LNCaP clone FGC (cell line): ENCODE measurements at places on chromosomes 1 and 21.

- no peak for DNase-seq
Observed at GRCh38 chr1:151447696-151448095, 11.6 kb downstream of the POGZ start.

DNA sequence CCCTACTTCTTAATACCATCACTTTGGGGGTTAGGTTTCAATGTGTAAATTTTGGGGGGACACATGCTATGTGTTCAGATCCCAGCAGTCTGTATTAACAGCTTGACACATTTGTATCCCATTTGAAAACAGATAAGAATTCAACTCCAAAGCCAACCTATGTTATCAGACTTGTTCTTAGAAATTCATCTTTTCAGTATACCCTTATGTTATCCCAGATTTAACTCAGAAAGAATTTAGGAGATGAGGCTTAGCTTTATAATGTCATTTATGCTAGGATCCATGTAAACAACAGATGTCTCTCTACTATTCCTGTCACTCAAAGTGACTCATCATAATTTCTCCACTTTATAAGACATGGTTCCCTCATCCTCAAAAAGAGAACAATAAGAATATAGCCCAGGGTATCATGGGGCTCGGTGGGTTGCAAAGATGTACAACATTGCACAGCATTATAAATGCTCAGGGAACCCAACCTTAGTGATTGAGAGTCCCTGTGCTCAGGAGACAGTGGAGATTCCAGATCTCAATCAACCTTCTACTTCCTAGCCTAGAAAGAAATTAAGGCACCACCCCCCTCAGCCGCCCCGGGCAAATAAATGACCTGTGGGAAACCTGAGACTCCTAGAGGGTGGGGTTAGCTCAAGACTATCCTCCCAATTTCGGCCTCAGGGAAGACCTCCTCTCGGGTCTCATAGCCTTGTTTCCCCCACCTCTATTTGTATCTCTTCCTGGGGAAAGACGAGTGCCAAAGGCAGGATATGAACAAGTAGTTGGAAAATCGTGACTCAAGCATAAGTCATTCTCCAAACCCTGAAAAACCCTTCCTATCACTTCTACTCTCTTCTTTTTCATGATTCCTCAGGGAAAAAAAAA, 265.1 kb upstream of the CAMK1G start:
- DNase-seq: no peak

DNA sequence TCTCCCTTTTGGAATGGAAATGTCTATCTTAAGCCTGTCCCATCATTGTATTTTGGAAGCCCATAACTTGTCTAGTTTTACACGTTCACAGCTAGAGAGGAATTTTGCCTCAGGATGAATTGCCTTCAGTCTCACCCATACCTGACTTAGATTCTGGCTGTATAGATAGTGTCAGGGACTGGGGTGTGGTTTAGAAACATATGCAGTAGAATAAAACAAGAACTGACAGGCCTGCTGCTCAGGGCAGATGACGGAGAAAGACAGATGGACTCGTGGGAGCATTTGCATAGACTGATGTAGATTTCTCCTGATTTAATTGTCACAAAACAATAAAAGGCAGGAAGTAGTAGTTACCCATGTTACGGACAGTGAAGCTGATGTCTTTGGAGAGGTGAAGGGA, 166.7 kb downstream of the UCK2 start:
- no peak for DNase-seq

GRCh38 chr1:17725084-17725719, 29.9 kb upstream of the ACTL8 start:
- no peak for DNase-seq

GRCh38 chr1:48017716-48018115, 20.5 kb upstream of the TRABD2B start:
- DNase-seq: no peak

DNA sequence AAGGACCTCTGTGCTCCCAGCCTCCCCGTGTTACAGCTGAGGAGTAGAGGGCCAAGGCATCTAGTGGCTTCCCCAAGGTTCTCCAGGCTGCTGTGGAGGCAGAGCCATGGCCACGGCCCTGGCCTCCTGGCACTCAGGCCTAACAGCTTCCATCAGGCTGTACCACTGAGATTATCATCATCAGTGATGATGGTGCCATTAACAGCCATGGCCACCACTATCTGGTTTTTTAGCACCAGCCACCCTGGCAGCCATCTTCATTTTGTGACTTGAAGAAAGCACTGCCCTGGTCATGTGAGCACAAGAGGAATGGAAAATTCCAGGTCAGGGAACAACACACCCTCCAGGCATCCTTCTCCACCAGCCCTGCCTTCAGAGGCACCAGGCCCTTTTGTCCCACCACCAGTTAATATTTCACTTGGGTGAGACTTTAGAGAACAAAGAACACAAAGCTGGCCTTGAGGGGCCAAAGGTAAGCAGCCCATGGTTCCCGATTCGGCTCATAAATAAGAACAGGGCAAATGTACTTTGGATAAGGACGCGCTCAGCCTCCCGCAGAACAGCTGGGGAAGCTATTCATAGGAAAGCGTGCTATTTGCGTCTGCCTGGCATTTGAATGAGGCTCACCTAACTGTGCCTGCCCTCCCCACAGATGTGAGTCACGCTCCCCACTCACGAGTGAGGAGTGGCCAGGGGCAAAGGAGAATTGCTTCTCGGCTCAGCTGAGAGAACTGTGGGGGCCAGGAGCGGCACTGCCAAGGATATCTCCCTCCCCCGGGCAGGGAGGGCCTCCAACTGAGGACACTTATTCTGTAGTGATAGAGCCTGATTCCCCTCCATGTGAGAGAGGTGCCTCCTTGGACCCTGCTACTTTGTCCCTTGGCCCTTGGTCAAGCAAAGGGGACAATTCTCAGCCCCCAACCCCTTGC, 95.6 kb downstream of the CD58 start:
- DNase-seq: no peak

DNA sequence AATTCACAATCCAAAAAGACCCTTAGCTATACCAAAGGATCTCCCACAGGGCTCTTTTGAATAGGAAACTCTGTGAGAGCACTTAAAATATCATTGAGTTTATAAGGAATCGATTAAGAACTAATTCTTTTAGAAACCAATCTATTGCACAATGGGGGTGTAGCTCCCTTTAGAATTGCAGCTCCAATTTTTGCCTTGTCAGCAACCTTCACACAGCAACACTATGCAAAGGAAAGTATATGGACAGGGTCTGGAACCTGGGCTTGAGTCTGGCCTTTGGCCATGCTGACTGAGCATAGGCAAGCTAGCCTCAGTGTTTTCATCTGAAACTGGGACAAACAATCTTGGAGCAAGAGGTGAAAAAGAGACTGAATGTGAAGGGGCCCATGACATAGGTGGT, 17.2 kb upstream of the FAM78B start:
- DNase-seq: no peak

- DNase-seq: no peak
Observed at GRCh38 chr21:37871121-37871862, 45.0 kb downstream of the KCNJ6 start.

DNA sequence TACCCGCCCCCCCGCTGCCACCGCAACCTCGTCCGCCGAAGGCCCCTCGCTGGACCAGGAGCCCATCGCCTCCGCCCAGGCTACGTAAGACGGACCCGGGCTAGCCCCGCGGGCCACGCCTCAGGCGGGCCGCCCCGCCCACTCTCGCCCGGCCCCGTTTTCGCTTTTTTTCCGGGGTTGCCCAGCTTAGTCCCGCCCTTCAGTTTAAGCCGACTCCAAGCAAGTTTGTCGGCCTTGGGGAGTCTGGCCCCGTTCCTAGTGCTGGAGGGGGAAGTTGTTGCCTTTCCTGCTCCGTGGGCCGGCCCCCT, 3.0 kb downstream of the RUSC1 start:
- peak; percentile 70 for DNase-seq

- DNase-seq: no peak
Observed at GRCh38 chr1:21319447-21320407, 29.5 kb upstream of the ECE1 start.

- DNase-seq: no peak
Observed at GRCh38 chr1:37814252-37814651, 6.2 kb upstream of the YRDC start.

GRCh38 chr1:230079199-230080024, 12.4 kb downstream of the GALNT2 start:
- DNase-seq: no peak

- no peak for DNase-seq
Observed at GRCh38 chr1:76266762-76267161, 192.2 kb downstream of the ST6GALNAC3 start.

GRCh38 chr21:39373634-39374033, 24.7 kb upstream of the HMGN1 start:
- DNase-seq: no peak

GRCh38 chr21:35329940-35330660, 281.0 kb upstream of the RUNX1 start:
- peak; percentile 52 for DNase-seq

DNA sequence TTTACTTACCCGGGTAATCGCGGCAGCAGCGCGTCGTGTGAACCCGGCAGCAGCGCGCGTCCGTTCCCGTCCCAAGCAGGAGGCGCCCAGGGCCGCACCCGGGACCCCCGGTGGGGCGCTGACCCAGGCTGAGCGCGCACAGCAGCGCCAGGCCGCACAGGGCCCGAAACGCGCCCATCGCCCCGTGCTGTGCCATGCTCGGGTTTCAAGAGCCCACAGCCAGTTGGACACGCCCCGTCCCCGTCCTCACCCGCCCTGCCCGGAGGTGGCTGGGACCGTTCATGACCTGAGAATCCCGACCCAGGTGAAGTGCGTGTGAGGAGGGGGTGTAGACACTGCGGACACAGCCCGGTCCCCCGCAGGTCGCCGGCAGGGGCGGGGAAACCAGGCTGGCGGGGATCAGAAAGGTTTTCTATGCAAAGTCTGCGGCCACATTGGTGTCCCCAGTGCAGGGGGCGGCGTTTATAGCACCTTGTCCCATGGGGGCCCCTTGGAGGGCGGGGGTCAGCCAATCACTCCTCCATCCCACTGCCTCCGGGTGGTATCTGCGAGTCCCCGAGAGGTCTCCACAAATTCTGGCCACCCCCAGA, at the start of gene TNFRSF18:
TNFRSF18 (minus strand) TSS at position 217 of the 590 bp plus-strand sequence; CDS start at position 196, 21 bp downstream.
- DNase-seq: no peak

GRCh38 chr1:17568014-17568900, 28.8 kb downstream of the ARHGEF10L start:
- DNase-seq: no peak

- DNase-seq: no peak
Observed at GRCh38 chr1:153642161-153642560, 8.3 kb downstream of the CHTOP start.

GRCh38 chr1:65235867-65236805, 73.2 kb upstream of the DNAJC6 start:
- DNase-seq: no peak

DNA sequence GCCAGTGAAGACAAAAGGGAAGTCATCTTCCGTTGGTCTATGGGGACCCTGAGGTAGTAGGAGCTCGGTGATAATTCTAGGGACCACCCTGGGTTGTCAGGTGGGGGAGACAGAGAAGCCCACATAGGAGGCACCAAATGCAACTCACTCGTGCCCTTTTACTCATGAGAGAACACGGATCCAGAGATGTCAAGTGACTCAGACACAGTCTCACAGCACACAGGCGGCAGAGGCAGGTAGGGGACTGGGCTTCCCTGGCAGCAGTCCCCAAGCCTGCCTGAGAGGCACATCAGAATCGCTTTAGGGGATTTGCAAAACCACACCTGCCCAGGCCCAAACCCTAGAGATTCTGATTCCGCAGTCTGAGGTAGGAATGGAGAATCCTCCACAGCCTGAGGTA, 31.3 kb upstream of the RUNX3 start:
- no peak for DNase-seq

DNA sequence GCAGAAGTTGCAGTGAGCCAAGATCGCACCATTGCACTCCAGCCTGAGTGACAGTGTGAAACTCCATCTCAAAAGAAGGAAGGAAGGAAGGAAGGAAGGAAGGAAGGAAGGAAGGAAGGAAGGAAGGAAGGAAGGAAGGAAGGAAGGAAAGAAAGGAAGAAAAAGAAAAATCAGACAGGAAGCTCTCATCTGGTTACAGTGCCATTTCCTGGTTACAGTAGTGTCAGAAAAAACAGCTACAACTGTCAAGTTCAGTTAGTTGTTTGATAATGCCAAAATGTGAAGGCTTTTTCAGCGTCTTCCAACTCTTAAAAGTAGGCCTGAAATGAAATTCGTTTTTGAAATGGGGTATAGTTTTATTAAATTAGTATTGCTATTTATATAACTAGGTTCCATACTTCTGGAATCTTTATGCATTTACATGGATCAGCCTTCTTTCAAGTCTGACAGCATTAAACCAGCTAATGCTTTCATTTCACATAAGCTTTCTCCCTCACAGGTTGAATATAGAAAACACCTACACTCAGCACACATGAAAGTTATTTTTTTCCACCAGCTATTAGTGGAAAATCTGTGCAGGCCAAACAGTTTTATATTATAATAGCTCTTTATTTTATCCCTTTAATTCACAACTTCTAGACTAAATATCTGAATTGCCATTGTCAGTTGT, 21.2 kb downstream of the PTPN22 start:
- no peak for DNase-seq

DNA sequence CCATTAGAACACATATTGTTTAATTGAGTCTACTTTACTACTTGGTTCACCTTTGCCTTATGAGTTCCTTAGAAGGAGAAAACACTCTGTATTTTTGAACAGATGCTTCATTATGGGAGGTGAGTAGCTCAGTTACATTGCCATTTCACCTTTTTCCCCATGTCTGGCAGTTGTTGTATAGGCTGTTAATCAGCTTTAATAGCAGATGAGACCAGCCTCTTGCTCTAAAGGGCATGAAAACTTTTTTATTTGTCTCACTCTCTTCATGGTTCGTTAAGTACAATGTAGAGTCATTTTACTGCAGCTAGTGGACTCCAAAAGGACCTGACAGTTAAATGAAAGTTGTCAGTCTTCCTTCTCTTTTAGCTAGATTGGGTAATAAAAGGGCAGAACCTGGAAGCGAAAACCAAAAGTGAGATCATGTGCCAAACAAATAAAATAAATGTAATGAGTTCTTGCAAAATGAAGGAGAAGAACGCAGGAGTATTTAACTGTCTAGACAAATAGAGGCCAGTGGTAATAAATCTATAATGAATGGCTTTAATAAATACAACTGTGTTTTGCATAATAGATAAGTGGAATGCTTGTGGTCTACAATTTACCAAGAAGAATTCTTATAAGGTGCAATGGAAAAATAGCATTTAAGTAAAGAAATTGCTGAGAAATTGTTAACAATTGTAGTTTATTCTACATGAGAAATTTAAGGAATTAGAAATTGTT, 180.0 kb upstream of the NEGR1 start:
- DNase-seq: no peak

- DNase-seq: no peak
Observed at GRCh38 chr1:77370583-77371306, 88.9 kb downstream of the AK5 start.

DNA sequence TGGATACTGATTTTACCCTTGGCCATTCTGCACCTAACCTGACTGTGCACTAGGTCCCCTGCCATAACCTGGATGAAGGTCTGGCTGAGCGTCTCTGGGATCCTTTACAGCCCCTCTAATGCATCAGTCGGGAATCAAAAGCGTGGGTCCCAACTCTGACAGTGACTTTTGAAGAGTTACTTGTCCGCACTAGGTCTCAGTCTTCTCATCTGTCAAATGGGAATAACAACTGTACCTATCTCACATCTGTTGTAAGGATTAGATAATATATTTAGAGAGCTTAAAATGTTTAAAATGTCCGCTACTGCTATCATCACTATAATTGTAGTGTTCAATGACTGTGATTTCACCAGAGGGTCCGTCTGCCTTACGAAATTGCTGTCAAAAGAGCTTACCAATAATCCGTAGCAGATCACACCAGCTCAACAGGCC, 746 bp downstream of the TADA1 start:
- DNase-seq: no peak
